ENCODE measurements at places on chromosomes 2 and 18.

DNA sequence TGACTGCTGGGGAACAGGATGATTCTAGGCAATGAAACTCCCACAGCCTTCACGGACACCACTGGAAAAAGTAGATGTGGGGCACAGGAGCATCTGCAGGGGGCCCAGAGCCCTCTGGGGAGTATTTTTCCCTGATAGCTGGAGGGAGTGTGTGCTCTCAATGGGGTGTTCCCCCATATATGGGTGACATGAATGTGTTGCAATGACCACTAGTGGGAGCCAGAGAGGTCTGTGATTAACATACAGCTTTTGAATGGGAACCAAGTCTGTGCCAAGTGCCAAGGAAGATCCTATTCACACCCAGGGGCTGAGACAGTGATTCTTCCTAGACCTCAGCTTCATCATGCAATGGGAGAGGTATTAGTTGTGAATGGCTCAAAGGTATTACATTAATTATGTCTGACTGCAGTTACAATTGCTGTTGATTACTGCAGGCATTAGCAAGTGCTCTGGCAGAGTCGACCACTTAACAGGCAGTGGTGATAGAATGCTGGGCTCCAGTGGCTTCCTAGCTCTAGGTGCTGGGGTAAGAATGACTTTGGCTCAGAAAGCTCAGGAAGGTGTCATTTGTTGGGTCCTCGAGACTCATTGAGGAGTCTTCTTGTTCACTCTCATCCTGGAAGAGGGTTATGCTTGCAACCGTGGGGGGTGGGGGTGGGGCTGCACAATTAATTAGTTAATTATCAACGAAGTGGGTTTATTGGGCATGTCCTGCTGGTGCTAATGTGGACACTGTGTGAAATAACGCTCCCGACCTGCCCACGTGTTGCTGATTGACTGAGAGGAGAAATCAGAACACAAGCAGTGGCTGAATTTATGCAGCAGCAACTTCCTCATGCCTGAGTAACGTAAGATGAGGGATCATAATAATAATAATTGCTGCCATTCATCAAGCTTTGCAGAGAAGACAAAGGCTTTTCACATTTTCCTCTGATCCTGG, 194.1 kb downstream of the CLIP4 start:
- H3K27me3 ChIP-seq, result no peaks in the 10 kb centered on the region
- H3K36me3 ChIP-seq, result no peaks in the 10 kb centered on the region

- no peak for DNase-seq
- H3K27ac ChIP-seq, result peak overlapping the region; percentile 60
- H3K36me3 ChIP-seq, result no peaks in the 10 kb centered on the region
- H3K27me3 ChIP-seq, result no peaks in the 10 kb centered on the region
- H3K4me1 ChIP-seq, result peaks cover 6% of the 10 kb centered on the region
These were observed 250.4 kb upstream of the TANK start for GRCh38 chr2:160909781-160910242.

DNA sequence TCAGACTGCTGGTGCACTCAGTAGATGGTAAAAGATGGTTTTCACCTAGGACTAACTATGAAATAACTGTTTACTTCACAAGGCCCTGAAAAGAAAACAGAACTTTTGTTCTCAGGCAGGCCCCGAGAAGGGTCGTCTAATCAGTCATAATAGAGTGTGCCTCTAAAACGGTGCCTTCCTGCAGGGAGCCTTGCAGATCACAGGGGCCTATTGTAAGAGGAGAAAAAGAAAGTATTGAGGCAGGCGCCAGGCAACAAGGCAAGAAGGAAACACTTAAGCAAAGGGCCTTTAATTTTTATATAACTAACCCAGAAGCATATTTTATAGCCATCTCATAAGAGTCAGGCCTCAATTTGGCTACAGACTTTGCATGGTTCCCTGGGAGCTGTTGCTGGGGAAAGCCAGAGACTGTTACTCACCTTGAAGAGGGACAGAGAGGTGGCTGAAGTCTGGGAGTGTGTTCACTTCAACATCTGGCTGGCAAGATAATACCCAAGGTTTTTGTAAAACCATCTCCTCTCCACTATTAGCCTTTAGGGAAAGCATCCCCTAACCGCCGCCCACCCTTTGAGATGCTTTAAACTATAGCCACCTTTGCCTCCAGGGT, 117.1 kb downstream of the PRPF40A start:
- H3K27ac ChIP-seq, result no peak overlapping the region
- H3K36me3 ChIP-seq, result no peaks in the 10 kb centered on the region
- no peak for DNase-seq
- no peak overlapping the region for H3K4me3 ChIP-seq
- no peaks in the 10 kb centered on the region for H3K27me3 ChIP-seq

DNA sequence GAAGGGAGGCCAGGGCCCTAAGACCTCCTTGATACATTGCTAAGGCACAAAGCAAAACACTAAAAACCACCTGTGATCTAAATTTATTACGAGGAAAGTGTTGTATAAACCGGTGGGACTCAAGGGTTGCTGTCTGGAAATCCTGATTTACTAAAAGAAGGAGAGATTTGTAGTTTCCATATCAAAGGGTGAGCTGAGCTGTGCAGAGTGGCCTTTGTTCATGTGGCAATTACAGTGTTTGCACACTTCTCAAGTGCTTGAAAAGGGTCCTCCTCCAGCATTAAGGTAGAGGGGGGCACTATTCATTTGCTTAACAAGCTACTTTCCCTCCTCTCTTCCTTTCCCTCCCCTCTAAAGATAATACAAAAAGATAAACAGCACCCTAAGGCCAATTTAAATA, 30.5 kb upstream of the ITGA4 start:
- H3K4me3 ChIP-seq, result no peak overlapping the region
- no peaks in the 10 kb centered on the region for H3K27me3 ChIP-seq
- H3K4me1 ChIP-seq, result no peaks in the 10 kb centered on the region
- no peak overlapping the region for H3K27ac ChIP-seq

DNA sequence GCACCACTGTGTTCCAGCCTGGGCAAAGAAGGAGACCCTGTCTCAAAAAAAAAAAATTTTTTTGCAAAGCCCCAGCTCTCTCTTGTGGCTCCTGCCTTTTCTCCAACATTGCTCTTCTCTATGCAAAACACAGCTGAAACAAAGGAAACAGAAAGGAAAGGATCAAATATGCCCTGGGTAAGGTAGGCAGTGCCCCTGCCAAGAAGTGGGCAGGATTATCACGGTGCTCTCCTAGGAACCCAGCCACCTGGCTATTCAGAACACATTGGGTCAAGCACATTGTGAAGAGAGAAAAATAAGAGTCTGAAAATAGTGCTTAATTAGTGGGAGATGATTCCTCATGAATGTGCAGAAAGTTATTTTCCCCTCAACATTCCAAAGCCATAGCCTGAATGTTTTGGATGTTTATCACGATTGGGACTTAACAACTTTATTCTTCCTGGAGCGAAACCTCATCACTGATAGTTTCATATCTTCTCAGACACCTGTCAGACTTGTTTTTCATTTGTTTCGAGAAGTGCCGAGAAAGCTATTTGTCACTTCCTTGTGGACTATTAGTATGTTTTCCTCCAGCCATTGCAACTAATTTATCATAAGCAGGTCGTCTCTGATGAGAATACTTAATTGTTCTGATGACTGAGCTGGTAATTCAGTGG, 42.7 kb upstream of the RPL31 start:
- peaks cover 12% of the 10 kb centered on the region for H3K4me1 ChIP-seq
- H3K4me3 ChIP-seq, result no peak overlapping the region
- no peaks in the 10 kb centered on the region for H3K27me3 ChIP-seq
- no peaks in the 10 kb centered on the region for H3K36me3 ChIP-seq
- H3K27ac ChIP-seq, result no peak overlapping the region

DNA sequence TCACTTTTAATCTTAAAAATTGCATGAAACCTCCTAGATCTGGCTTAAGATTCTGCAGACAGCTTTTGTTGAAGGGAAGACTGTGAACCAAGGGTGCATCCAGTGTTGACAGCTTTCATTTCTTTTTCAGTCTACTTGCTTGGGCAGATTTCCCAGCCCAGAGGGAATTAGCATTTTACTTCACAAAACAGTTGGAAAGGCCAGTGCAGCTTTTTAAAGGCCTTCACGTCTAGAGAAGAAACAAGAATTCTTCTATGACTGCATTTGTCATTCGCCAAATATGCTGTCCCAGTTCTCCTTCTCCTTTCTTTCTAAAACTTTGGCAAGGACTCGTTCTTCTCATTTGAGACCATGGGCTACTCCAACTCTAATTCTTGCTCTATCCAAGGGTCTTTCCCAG, 17.4 kb downstream of the NTSR2 start:
- DNase-seq, result no peak
- H3K4me1 ChIP-seq, result no peaks in the 10 kb centered on the region

- H3K27me3 ChIP-seq, result no peaks in the 10 kb centered on the region
- peaks cover 2% of the 10 kb centered on the region for H3K4me1 ChIP-seq
- no peaks in the 10 kb centered on the region for H3K36me3 ChIP-seq
- DNase-seq, result no peak
- H3K27ac ChIP-seq, result no peak overlapping the region
These were observed 224.9 kb upstream of the BOD1L2 start for GRCh38 chr18:56921896-56922480.

DNA sequence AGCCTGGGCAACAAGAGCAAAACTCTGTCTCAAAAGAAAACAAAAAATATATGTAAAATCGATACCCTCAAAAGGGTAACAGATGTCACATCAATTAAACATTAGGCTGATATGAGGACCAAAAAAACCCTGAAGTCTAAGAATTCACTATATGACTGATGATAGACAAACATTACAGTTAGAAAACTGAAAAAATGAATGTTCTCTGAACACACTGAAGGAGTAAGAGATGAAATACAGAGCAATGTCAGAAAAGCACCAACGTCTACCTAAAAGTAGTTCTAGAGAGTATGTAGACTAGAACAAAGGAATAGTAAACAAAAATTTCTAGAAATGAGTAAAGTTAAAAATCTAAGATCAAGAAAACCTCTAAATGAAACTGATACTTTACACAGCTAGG, 81.9 kb downstream of the SLC66A3 start:
- H3K27ac ChIP-seq, result no peak overlapping the region
- H3K36me3 ChIP-seq, result no peaks in the 10 kb centered on the region
- H3K4me1 ChIP-seq, result no peaks in the 10 kb centered on the region
- DNase-seq, result no peak
- H3K27me3 ChIP-seq, result no peaks in the 10 kb centered on the region

Data from SK-N-SH (cell line).